ENCODE measurements at places on chromosomes 6 and 20.

- DNase-seq: peak; percentile 77
Observed at GRCh38 chr20:50111120-50111828, 1.7 kb downstream of the UBE2V1 start.

DNA sequence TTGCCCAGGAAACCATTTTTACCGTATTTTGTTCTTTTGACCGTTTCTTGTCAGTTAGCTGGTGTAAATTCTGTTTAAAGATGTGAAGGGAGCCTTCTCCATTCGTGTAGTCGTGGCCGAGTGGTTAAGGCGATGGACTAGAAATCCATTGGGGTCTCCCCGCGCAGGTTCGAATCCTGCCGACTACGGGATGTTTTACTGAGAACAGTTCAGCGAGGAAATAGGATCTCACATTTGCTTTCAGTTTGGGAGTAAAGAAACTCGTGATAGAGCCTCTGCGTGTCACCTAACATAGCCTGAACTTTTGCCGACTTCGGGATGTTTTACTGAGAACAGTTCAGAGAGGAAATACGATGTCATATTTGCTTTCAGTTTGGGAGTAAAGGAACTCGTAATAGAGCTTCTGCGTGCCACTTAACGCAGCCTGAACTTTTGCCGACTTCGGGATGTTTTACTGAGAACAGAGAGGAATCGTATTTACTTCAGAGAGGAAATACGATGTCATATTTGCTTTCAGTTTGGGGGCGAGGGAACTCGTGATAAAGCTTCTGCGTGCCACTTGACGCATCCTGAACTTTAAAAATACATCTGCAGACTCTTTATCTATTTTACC, 5.9 kb upstream of the ZNF184 start:
- peak; percentile 93 for DNase-seq

DNA sequence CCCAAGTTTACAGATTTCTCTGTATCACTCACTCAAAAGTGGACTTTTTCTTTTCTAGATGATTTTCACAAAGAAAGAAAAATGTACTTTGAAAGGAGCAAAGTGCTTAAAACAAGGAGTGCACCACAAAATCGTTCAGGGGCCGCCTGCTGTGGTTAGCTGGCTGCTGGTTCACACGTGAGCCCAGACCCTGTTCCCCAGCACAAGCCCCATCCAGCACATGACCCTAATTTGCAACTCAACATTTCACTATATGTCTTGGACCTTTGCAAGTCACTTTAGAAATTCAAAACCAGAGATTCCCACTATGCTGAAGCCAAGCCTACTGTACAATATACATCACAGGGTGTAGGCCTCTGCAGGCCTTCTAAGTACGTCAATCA, 95.5 kb upstream of the NHSL1 start:
- DNase-seq: no peak

- DNase-seq: no peak
Observed at GRCh38 chr20:3820901-3821727, 767 bp downstream of the AP5S1 start.

DNA sequence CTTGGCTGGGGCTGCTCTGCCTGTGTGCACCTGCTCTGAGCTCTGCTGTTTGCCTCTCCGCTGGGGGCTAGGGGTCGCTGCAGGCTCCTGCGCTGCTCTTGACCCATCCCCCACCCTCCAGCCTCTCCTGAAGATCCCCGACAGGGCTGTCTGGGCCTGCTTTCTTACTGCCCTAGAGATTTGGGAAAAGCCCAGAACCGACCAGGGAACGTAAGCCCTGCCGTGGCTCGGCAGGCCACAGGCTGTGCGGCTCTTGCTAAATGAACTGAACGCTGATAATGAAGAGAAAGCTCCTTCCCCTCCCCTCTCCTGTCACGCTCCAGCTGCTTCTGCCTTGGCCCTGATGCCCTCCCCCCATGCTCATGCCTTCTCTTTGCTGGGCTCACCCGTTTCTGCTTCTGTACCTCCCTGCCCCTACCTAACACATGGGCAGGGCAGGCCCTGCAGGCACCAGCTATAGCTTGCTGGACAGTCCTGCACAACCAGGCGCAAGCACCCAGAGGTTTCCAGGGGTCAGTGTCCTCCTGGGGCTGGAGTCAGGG, 32.0 kb upstream of the PCMTD2 start:
- peak; percentile 31 for DNase-seq

DNA sequence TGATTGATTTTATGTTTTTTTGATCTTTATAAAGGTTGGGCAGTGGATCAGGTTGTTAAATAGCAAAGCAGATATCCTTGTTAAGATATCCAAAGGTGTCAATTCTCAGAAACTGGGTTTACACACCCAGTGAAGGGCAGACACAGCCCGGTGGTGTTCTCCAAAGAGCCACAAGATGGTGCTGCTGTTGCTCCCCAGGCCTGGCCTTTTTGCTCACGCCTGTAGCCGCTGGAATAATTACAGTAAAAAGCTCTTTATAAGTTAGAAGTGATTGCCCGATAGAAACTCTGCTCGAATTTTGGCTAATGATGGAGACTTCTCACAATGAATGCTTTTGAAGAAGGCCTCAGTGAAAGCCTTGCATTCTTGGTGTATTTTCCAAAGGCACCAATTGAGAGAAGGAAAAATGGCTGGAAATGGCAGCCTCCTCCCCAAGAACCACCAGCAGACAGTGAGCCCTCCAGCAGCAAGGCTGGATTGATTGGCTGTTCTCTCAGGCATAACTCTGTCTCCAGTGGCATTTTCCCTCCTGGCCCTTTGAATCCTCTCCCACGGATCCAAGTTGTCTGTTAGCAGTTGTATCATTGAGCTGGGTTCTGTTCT, 120.5 kb upstream of the CHD6 start:
- peak; percentile 48 for DNase-seq

All from iris pigment epithelial cell (primary cell).